CMK (cell line): ENCODE measurements at places on chromosomes 16 and 17.

DNA sequence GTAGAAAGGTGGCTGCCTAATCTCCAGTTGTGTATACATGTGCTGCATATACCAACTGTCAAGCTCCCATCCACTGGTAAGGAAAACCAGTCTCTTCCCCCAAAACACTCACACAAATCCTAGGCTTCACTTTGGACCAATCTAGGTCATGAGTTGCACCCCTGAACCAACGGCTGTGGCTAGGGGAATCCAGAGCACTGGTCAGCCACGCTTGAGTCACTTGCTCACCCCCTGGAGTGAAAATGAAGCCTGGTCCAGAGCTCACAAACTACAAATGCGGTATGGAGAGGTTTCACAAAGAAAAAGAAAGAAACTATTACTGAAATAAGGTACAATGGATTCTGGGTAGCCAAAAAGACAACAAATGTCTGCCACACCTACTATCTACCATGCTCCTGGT, 66.1 kb upstream of the NLK start:
- DNase-seq: no peak

GRCh38 chr17:77441130-77441920, 300.6 kb downstream of the SEC14L1 start:
- DNase-seq: no peak

DNA sequence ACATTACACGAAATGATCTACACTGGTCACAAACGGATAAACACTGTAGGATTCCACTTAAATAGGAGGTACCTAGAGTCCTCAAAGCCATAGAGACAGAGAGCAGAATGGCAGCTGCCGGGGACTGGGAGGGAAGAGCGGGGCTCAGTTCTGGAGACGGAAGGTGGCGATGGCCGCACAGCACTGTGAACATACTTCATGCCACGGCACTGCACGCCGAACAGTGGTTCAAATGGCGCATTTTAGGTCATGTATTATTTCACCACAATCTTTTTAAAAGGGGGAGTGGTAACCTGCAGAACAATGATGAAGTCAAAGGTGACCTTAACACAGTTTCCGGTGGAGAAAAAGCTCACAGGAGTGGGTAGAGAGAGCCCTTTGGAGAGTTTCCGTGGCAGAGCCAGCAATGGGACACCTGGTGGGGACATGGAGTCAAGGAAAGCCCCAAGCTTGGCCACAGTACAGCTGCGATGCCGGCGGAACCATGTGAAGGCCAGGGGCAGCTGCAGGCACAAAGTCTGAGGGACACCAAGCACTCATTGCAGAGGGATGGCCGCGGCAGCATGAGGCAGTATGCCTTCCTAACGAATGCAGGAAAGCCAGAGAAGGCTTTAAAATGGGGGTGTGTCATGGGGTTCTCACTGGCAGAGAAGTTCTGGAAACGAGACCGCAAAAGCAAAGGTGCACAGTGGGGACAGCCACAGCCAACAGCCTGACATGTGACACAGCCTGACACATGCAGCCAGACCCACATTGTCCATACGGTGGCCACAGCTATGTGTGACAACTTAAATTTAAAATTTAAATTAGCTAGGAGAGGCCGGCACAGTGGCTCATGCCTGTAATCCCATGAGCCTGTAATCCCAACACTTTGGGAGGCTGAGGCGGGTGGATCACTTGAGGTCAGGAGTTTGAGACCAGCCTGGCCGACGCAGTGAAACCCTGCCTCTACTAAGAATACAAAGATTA, 7.3 kb downstream of the FLCN start:
- no peak for DNase-seq

DNA sequence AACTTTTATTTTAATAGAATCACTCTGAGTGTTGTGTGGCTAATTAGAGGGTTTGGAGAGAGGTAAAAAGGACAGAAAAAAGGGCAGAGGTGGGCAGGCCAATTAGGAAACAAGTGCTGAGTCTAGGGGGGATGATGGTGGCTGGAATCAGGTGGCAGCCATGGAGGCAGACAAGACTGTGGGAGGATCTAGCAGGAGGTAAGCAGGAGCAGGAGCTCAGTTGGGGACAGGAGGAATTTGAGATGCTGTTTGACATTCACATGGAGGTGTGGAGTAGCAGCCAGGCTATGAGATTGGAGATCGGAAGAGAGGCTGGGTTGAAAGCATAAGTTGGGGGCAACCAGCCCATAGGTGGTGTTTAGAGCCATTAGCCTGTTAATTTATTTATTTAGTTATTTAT, 3.7 kb upstream of the MT4 start:
- DNase-seq: no peak

- DNase-seq: no peak
These were observed 57.8 kb downstream of the WSB1 start for GRCh38 chr17:27351759-27352158.

DNA sequence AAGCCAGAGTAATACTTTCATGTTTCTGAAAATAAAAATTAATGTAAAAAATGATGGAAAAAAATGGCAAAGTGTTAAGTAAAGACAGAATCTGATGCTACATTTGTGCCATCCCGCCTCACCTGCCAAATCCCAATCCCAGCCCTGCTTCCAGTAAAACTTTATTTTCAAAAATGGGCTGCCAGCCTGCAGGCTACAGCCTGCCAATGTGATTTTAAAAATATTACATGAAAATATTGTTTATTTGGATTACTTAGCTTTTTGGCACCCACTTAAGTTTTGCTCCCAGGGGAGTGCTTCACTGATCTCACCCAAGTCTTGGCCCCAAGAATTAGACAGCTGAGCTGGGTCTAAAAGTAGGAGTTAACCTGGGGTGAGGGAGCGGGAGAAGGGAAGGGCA, 112.8 kb downstream of the C16orf78 start:
- no peak for DNase-seq

- no peak for DNase-seq
These were observed 18.4 kb downstream of the HSD11B2 start for GRCh38 chr16:67449336-67449735.

GRCh38 chr16:12265108-12265507, 288.6 kb downstream of the SNX29 start:
- DNase-seq: no peak

- no peak for DNase-seq
These were observed 2.8 kb downstream of the PKMYT1 start for GRCh38 chr16:2977440-2977839.

DNA sequence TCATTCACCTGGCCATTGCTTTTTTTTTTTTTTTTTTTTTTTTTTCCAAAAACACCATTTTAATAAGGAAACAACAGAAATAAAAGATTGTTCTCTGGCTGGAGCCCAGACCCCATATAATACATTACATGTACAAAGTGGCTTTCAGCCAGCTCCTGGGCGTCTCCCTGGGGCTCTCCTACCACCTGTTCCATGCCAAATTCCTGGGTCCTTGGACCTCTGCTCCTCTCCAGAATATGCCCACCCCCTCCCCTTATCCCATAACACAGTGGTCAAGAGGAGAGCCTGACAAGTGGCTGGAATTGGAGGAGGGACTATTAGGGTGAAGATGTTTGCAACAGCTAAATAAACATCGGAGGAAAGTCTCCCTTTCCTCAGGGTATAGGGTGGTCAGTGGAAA, 3.6 kb upstream of the PHF12 start:
- no peak for DNase-seq

- peak; percentile 8 for DNase-seq
These were observed 635 bp upstream of the SP2 start for GRCh38 chr17:47895347-47895855.

DNA sequence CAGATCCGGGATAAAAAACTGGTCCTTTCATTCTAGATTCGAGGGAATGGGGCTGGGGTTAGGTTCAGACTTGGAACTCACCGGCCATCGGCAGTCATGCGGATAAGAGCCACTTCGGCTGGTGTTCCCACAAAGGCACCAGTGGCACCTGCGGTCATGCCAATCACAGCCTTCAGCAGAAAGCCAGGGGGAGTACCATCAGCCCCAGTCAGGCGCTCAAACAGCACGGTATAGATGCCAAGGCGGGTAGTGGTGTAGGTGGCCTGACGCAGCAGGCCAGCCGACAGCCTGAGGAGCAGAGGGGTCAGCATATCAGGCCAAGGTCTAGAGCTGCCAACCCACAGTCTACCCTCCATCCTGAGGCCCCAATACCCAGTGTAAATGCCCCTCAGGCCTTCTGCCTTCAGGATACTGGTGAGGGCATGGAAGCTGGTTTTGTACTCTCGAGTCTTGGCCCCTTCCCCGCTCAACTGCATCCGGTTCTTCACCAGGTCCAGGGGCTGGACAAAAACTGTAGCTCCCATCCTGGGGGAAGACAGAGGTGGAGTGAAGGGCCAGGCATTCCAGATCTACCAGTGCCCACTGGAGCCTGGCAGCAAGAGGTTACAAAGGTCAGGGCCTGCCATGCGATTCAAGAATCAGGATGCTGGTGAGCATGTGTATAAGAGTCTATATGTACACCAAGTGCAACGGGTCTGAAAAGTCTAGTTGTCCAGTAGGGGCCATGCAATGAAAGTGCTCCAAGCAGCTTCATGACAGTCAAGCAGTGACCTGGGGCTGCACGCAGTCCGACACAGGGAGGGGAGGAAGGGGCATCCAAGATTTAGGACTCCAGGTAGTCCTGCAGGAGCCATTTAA, 929 bp downstream of the SLC25A11 start:
- no peak for DNase-seq

DNA sequence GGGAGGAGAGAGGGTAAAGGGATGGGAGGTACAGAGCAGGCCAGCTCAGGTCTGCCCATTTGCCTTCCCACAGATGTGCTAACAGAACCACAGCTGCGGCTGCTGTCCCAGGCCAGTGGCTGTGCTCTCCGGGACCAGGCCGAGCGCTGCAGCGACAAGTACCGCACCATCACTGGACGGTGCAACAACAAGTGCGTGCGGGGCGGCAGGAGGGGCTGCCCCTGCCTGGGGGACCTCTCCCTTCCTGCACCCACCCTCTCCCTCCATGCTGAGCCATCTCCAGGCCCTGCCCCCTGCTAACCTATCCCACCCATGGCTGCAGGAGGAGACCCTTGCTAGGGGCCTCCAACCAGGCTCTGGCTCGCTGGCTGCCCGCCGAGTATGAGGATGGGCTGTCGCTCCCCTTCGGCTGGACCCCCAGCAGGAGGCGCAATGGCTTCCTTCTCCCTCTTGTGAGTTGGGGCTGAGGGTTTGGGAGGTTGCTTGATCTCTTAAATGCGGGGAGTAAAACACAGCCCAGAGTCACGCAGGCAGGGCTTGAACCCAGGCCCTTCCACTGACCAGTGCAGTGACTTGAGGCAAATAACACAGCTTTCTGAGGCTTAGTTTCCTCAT, 1.2 kb downstream of the EPX start:
- no peak for DNase-seq

DNA sequence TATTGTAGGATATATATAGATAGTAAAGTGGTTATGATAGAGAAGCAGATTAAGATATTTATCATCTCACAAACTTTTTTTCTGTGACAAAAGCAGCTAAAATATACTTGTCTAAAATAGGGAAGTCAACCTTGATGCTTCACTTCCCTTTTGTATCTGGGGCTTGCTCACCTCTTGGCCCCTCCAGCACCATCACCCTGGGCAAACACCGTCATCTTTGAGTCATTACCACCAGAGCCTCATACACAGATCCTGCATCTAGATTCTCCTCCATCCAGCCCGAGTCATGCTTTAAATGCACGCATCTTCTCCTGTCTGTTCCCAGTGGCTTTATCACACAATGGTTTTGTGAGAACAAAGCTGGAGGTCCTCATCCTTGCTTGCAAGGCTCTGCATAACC, 1062.7 kb upstream of the EEF2KMT start:
- DNase-seq: no peak

DNA sequence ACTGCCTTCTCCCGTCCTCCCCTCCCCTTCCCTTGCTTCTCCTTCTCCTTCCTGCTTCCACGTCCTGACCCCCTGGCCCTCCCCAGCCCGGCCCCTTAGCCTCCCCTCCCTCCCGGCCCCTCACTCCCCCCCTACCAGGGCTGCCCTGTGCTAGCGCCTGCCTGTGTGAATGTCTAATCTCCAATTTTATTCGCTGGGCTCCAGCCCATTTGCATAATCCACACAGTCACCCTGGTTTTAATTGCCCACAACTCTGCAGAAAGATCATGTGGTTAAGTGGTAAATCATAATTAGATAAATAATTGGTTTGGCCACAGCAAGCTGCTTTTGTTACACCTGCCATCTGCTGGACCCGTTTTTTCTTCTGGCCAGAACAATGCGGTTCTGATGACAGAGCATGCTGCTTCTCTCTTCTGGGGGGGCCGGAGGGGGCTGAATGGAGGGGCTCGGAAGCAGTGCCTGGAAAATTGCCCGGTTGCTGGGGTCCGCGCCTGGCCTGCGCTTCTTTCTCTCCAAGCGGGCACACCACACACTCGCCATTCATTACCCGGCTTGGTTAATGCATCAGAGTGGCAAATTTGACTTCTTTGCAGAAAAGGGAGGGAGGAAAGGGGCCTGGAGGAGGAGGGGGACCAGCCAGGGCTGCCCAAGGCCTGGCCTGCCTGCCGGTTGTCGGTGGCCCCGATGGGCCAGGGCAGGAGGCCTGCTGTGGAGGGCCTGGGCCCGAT, 19.5 kb upstream of the GSE1 start:
- DNase-seq: no peak

GRCh38 chr17:68832109-68832802, 122.9 kb downstream of the ABCA8 start:
- no peak for DNase-seq

DNA sequence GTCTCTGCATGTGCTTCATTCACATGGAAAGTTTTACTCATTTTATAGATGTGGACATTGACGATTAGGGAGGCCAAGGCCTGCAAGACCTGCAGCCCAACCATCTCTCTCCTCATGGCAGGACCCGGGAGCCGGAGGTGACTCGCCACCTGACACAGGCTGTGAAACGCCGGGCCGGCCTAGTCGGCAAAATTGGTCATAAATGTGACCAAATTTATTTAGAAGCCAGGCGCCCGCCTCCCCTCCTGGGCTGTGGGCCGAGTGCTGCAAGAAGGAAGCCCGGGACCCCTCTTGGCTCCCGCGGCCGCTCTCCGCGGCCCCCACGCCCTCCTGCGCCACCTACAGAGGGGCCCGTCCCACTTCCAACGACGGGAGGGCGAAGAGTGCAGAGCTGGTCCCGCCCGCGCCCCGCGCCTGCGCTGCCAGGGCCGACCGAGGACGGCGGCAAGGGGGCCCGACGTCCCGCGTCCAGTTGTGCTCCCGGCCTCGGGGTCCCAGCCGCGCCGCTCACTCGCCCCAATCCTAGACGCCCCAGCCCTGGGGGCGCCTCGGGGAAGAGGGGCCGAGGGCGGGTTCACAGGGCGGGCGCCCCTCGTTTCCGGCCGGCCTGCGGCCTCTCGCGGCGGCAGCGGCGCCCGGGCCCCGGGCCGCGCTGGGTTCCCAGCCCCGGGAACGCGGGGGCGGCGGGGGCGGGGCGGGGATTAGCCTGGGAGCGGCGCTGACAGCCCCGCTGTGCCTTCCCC, 47.5 kb downstream of the WNT3 start:
- DNase-seq: no peak

DNA sequence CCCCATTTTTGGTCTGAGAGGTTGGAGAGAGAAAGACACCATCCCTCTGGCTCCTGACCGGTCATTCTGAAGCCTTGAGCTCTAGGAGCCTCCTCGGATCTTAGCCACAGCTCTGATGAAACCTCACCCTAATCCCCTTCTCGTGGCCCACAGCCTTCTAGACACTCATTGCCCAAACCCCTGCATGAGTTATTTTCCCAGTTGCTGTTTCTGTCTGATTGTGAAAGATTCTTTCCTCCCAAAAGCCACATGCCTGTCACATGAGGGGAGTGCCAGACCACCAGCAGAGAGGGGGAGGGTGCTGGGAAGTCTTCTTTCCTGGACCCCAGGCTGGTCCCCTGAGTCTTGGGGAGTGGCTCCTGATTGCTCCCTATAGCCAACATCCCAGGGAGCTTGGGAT, 17.6 kb upstream of the ABR start:
- DNase-seq: no peak

GRCh38 chr16:10576390-10577304, 3.8 kb downstream of the EMP2 start:
- DNase-seq: no peak
